ENCODE measurements at places on chromosomes 3 and 15.

GRCh38 chr15:47504624-47505256 lies 212.6 kb upstream of the SEMA6D start:
- no peak overlapping the region for H3K27ac ChIP-seq
- H3K27me3 ChIP-seq, result no peaks in the 10 kb centered on the region
- H3K36me3 ChIP-seq, result no peaks in the 10 kb centered on the region
- H3K4me3 ChIP-seq, result no peak overlapping the region
- no peak for DNase-seq

DNA sequence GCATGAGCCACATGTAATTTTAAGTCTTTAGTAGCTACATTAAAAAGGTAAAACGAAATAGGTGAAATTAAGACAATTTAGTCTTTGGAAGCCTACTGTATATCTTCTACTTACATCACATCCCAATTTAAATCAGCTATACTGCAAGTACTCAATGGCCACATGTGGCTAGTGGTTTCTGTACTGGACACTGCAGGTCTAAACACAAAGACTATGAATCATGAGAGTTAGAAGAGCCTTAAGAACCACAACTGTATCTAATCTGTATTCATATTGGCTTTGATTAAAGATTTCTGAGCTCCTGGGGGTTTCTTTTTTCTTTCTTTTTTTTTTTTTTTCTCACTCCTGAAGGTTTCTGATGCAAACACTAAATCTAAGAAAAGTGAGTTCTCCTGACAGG lies 2.3 kb upstream of the EIF1B start:
- H3K36me3 ChIP-seq, result peaks cover 7% of the 10 kb centered on the region
- DNase-seq, result no peak
- H3K27ac ChIP-seq, result no peak overlapping the region
- no peak overlapping the region for H3K4me3 ChIP-seq

- peaks cover 20% of the 10 kb centered on the region for H3K36me3 ChIP-seq
- no peaks in the 10 kb centered on the region for H3K27me3 ChIP-seq
- H3K4me3 ChIP-seq, result peak overlapping the region; percentile 82
- peaks cover 8% of the 10 kb centered on the region for H3K4me1 ChIP-seq
Measured at GRCh38 chr3:170869239-170869590, 780 bp downstream of the RPL22L1 start.

DNA sequence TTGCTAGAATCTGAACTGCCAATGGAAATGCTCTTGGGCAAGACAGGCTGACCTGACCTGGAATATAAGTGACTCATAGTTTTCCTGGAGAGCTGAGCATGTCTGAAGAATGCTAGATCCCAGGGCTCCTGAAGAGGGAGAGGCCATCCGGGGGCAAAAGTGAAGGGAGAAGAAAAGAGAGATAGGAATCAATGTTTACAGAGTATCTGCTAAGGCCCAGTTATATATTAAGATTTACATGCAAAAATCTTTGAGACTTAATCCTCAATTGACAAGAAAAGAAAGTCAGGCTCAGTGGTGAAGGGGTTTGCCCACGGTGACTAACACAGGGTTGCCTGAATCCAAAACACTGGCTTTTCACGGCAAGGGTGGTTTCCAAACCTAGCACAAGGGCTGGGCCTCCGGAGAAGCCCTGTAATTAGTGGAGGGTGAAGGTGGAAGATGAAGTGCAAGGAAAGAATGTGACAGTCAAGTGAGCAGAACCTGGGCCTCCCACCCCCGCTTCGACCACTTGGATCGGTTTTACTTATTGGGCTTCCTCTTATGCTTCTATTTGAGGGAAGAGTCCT lies 91.7 kb upstream of the FGF12 start:
- H3K27ac ChIP-seq, result peak overlapping the region; percentile 87
- no peak overlapping the region for H3K4me3 ChIP-seq
- no peaks in the 10 kb centered on the region for H3K27me3 ChIP-seq

- DNase-seq, result no peak
- no peaks in the 10 kb centered on the region for H3K27me3 ChIP-seq
- H3K4me1 ChIP-seq, result no peaks in the 10 kb centered on the region
- H3K4me3 ChIP-seq, result no peak overlapping the region
Measured at GRCh38 chr3:43497422-43497821, 124.4 kb downstream of the ANO10 start.

- H3K36me3 ChIP-seq, result no peaks in the 10 kb centered on the region
- peaks cover 8% of the 10 kb centered on the region for H3K27me3 ChIP-seq
- H3K27ac ChIP-seq, result no peak overlapping the region
- no peak overlapping the region for H3K4me3 ChIP-seq
Measured at GRCh38 chr15:68672781-68673205, 94.0 kb downstream of the CORO2B start.

GRCh38 chr15:80308002-80308401 lies 56.0 kb upstream of the CTXND1 start:
- no peak overlapping the region for H3K4me3 ChIP-seq
- H3K4me1 ChIP-seq, result peaks cover 3% of the 10 kb centered on the region
- H3K27ac ChIP-seq, result no peak overlapping the region
- no peaks in the 10 kb centered on the region for H3K27me3 ChIP-seq

GRCh38 chr3:54279005-54279583 lies 156.7 kb downstream of the CACNA2D3 start:
- H3K36me3 ChIP-seq, result no peaks in the 10 kb centered on the region
- H3K4me3 ChIP-seq, result no peak overlapping the region
- no peaks in the 10 kb centered on the region for H3K27me3 ChIP-seq
- DNase-seq, result no peak
- H3K27ac ChIP-seq, result no peak overlapping the region

GRCh38 chr3:146326875-146327543 lies 76.1 kb upstream of the PLSCR4 start:
- no peak for DNase-seq
- no peak overlapping the region for H3K27ac ChIP-seq
- H3K4me3 ChIP-seq, result no peak overlapping the region
- H3K4me1 ChIP-seq, result no peaks in the 10 kb centered on the region
- H3K36me3 ChIP-seq, result no peaks in the 10 kb centered on the region

All from large intestine (tissue), 12 donors.